ENCODE measurements at places on chromosomes 6 and 20. TPM values are rescaled to one million over a fixed set of nuclear protein-coding genes. Genes with fewer than 3 reads are reported as not detected.

FBXO9 gene
- polyA plus RNA-seq, result 43.0 TPM

ECT2L gene
- polyA plus RNA-seq, result not detected

BPIFB4 gene
- polyA plus RNA-seq, result not detected

QRSL1 gene
- polyA plus RNA-seq, result 6.8 TPM

NKAIN4 gene
- not detected for polyA plus RNA-seq

TPX2 gene
- polyA plus RNA-seq, result 1.8 TPM

DNA sequence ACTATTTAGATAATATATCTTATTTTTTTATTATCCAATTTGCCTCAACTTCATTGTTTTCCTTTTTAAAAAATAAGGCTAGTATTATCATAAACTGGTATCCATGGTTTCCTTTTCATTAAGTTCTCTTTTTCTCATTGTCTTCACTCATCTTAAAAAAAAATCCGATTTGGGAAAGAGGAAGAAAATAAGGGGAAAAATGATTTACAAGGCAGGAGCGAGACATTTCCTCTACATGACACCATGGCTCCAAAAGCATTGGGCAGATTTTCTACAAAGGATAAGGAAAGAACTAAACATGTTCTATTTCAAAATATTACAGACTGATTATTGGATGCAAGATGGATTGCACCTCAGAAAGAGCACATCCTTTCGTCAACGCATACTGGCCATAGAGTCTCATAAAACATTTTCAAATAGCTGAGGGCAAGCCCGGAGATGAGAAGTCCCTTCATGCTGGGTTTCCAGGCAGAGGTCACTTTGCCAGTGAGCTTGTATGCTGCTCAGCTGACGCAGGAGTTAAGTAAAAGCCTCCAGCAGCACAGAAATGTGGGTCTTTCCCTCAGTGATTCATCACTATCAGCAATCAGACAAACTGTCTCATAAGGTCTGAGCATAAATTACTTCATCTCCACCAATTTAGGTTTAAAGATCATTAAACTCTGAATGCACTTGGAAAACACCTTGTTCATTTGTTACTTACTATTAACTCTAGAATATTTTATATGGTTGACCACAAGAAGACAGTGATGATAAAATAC, 129.0 kb upstream of the TNFAIP3 start:
- no peaks in the 10 kb centered on the region for H3K4me1 ChIP-seq
- no peak overlapping the region for H3K4me3 ChIP-seq
- DNase-seq, result no peak
- H3K36me3 ChIP-seq, result no peaks in the 10 kb centered on the region

DNA sequence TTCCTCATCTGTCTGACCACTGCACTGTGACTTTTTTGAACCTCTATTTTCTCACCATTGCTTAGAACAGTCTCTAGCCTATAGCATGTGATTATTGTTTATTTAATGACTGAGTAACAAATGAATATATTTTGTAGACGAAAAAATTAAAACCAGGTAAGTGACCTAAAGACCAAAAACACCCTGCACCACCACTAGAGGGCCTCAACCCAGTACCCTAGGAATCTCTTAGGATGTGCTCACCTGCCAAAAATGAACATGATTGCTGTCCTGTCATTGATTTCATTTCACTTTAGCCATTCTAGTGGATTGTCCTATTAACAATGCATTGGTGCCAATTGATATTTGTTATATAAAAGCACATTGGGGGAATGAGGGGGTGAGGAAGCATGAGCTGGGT, 199.1 kb downstream of the COL9A1 start:
- DNase-seq, result no peak
- H3K4me3 ChIP-seq, result no peak overlapping the region
- no peak overlapping the region for H3K27ac ChIP-seq
- H3K27me3 ChIP-seq, result no peaks in the 10 kb centered on the region
- no peaks in the 10 kb centered on the region for H3K4me1 ChIP-seq

GRCh38 chr20:48770700-48771442, 56.9 kb downstream of the PREX1 start:
- H3K4me3 ChIP-seq, result peak overlapping the region; percentile 43
- no peak for DNase-seq
- H3K36me3 ChIP-seq, result peaks cover 8% of the 10 kb centered on the region
- H3K4me1 ChIP-seq, result no peaks in the 10 kb centered on the region
- peaks cover 16% of the 10 kb centered on the region for H3K27me3 ChIP-seq
- peak overlapping the region; percentile 97 for H3K27ac ChIP-seq

DNA sequence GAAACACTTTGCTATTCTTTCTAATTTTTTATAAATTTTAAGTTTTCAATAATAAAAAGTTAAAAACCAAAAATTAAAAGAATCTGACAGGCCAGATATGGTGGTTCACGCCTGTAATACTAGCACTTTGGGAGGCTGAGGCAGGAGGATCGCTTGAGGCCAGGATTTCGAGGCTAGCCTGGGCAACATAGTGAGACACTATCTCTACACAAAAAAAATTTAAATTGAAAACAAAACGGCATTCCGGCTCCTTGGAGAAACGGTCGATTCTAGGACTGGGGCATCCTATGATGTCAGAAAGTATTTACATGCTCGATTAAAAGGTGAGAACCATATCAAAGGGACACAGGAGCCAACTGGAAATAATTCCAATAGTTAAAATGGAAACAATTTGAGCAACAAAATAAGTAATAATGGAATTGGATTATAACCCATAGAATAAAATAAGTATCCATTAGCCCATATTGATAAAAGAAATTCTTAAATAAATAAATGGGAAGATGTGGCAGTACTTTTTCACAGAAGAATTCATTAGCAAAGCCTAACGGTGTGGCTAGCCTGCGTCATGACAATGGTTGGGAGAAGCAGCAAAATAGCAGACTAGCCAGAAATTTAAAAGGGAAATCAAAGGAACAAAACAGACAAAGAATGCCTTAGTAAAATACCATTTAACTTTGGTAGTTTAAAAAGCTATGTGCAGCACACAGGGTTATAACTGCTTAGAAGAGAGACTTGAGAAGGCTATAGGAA, 21.3 kb downstream of the HLA-E start:
- peaks cover 72% of the 10 kb centered on the region for H3K4me1 ChIP-seq
- no peaks in the 10 kb centered on the region for H3K36me3 ChIP-seq
- peaks cover 6% of the 10 kb centered on the region for H3K27me3 ChIP-seq
- no peak for DNase-seq

DNA sequence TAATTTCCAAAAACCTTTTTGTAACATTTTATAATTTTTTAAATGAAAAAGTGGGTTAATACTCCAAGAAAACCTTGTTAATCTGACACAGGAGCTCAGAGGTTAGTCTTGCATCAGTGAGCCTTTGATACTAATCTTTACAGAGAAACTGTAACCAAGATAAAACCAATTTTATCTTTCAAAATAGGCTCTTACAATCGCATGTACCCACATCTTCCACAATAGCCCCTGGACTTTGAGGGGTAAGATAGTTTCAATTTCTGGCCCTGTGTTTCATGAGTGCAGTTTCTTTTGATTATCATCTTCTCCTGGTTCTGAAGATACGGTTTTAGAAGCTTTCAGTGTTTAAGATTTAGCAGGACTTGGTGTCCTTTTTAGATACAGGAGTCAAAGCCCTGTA, 34.5 kb upstream of the MAS1L start:
- no peak overlapping the region for H3K27ac ChIP-seq
- no peaks in the 10 kb centered on the region for H3K36me3 ChIP-seq
- no peak for DNase-seq

GRCh38 chr20:59994697-59995122, 36.5 kb downstream of the CDH26 start:
- H3K36me3 ChIP-seq, result peaks cover 35% of the 10 kb centered on the region
- no peak for DNase-seq
- peaks cover 5% of the 10 kb centered on the region for H3K4me1 ChIP-seq

- no peak for DNase-seq
- peaks cover 11% of the 10 kb centered on the region for H3K4me1 ChIP-seq
- H3K27ac ChIP-seq, result no peak overlapping the region
- no peak overlapping the region for H3K4me3 ChIP-seq
- no peaks in the 10 kb centered on the region for H3K36me3 ChIP-seq
These were observed 32.2 kb downstream of the RAMACL start for GRCh38 chr6:166554316-166554715.

GRCh38 chr6:38348371-38348770, 291.4 kb downstream of the BTBD9 start:
- peaks cover 3% of the 10 kb centered on the region for H3K36me3 ChIP-seq
- peaks cover 4% of the 10 kb centered on the region for H3K4me1 ChIP-seq
- H3K27ac ChIP-seq, result no peak overlapping the region
- no peak overlapping the region for H3K4me3 ChIP-seq
- no peaks in the 10 kb centered on the region for H3K27me3 ChIP-seq

GRCh38 chr6:145707397-145707796, 27.9 kb downstream of the EPM2A start:
- DNase-seq, result no peak
- no peaks in the 10 kb centered on the region for H3K27me3 ChIP-seq
- H3K4me1 ChIP-seq, result peaks cover 6% of the 10 kb centered on the region
- H3K36me3 ChIP-seq, result peaks cover 4% of the 10 kb centered on the region

DNA sequence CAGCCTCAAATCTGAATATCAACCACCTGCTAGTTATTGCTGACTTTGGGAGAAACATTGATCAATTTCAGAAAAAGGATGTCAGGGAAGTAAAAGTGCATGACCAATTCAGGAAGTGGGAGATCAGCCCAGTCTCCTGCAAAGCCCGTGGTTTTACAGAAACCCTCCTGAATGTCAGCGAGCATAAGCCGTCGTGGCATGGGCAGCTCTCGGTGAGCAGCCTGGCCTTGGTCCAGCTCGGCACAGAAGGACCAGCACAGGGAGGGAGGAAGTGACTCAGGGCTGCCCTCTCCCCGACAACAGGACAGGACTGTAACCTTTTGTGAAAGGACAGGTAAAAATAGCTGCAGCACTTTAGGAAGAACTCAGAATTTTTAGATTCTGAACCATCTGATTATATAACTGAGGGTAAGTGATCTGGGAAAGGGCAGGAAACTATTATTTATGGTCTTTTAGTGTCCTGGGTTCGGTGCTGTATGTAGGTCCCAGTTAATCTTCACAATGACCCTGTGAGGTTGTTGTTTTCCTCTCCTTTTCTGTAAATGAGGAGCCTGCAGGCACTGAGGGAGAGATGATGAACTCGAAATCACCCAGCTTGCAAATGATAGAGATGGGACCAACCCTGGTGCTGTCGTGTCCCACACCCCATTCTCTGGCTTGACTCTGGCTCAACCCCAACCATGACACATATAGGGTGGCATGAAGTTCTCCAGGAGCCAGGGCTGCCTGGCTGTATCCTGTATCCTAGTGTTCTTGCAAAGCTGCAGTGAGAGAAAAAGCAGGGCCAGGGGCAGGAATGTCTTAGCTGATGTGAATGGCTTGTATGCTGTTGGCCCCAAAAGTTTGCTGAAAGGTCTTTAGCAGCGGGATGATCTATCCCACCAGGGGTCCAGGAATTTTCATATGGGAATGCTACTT, 37.6 kb downstream of the NRN1 start:
- peaks cover 4% of the 10 kb centered on the region for H3K27me3 ChIP-seq
- H3K27ac ChIP-seq, result no peak overlapping the region
- peaks cover 10% of the 10 kb centered on the region for H3K4me1 ChIP-seq
- no peak overlapping the region for H3K4me3 ChIP-seq
- DNase-seq, result no peak

DNA sequence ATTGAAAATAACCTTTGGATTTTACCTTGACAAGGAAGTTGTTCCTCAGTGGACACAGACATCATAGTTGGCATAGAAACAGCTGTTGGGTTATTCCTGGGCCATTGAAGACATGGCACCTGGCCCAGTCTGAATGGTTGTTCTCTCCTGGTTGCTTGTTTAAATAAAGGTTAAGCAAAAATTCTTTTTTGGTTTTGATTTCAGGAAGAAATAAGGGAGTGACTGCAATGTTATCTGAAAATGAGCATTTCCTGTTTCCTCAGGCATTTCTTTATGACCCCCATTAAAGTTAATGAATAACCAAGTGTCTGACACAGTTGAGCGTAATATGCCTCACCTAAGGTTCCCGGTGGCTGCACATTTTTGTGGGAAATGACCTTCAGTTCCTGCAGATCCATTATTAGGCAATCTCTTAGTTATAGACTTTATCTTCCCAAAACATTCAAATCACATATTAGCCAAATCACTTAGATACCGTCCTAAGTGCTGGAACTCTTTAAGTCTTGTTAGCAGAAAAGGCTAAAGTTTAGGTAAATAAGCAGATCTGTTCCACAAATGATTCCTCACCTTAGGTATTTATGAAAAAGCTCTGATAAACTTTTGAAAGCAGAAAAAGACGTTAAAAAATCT, 648.7 kb upstream of the FLRT3 start:
- DNase-seq, result no peak
- no peaks in the 10 kb centered on the region for H3K27me3 ChIP-seq
- H3K36me3 ChIP-seq, result no peaks in the 10 kb centered on the region
- H3K27ac ChIP-seq, result no peak overlapping the region
- no peaks in the 10 kb centered on the region for H3K4me1 ChIP-seq

GRCh38 chr6:167788563-167788903, 38.2 kb upstream of the AFDN start:
- peaks cover 19% of the 10 kb centered on the region for H3K27me3 ChIP-seq
- no peak overlapping the region for H3K27ac ChIP-seq
- H3K4me3 ChIP-seq, result no peak overlapping the region

GRCh38 chr6:157611406-157611805, 211.6 kb upstream of the SNX9 start:
- DNase-seq, result no peak
- no peak overlapping the region for H3K4me3 ChIP-seq
- H3K27me3 ChIP-seq, result peaks cover 2% of the 10 kb centered on the region
